Mucosa of descending colon (tissue), 3 donors: ENCODE measurements at places on chromosomes 4 and X.

- DNase-seq = no peak
These were observed 115.7 kb upstream of the LSM6 start for GRCh38 chr4:146059865-146060264.

GRCh38 chrX:153708415-153708814 lies 15.8 kb downstream of the BCAP31 start:
- DNase-seq = peak; percentile 78

DNA sequence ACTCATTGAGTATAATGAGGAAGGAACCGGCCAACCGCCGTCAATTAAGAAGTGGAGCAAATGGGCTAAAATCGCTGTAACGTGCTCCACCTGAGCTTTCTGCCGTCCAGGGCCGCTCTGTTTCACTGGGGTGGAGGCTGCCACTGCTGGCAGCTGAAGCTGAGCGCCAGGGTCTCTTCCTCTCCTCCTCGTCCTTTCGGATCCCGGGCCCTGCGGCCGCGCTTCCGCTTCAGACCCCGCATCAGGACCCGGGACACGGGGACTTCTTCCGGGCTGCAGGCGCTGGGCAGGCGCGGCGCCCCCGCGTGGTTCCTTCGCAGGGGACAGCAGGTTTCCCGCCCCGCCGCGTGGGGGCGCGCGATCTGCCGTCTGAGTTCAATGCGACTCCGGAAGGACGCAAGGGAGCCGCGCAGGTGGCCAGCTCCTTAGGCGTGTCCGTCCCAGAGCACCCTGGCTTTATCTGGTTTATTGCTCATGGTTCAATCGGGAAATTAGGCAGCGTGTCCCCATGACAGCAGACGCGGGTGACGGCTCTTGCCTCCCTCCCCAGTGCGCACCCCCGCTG lies 519.8 kb downstream of the TRIML1 start:
- no peak for DNase-seq

- no peak for DNase-seq
These were observed 20.1 kb downstream of the STX18 start for GRCh38 chr4:4521731-4522130.

GRCh38 chr4:183014361-183015084 lies 84.5 kb upstream of the WWC2 start:
- no peak for DNase-seq

- no peak for DNase-seq
These were observed 9.0 kb downstream of the PDGFC start for GRCh38 chr4:156962528-156962974.

GRCh38 chr4:154614306-154614705 lies 1.9 kb upstream of the FGG start:
- DNase-seq = no peak

DNA sequence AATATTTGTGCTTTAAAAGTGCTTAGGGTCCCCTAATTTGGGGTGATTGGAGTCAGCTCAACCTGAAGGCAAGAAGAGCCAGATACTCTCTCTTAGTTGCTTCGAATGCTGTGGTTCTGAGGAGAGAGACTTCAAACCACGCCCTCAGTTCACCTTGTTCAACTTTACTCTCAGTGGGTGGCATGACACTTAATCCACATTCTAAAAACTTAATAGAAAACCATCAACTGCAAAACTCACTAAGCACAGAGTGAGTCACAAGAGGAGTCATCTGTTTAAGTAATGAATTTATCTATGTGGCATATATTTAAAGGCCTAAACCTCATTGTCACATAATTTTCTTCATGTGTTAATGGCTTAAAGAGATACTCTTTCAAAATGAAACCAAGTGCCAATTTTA lies 99.5 kb upstream of the SLC4A4 start:
- no peak for DNase-seq

DNA sequence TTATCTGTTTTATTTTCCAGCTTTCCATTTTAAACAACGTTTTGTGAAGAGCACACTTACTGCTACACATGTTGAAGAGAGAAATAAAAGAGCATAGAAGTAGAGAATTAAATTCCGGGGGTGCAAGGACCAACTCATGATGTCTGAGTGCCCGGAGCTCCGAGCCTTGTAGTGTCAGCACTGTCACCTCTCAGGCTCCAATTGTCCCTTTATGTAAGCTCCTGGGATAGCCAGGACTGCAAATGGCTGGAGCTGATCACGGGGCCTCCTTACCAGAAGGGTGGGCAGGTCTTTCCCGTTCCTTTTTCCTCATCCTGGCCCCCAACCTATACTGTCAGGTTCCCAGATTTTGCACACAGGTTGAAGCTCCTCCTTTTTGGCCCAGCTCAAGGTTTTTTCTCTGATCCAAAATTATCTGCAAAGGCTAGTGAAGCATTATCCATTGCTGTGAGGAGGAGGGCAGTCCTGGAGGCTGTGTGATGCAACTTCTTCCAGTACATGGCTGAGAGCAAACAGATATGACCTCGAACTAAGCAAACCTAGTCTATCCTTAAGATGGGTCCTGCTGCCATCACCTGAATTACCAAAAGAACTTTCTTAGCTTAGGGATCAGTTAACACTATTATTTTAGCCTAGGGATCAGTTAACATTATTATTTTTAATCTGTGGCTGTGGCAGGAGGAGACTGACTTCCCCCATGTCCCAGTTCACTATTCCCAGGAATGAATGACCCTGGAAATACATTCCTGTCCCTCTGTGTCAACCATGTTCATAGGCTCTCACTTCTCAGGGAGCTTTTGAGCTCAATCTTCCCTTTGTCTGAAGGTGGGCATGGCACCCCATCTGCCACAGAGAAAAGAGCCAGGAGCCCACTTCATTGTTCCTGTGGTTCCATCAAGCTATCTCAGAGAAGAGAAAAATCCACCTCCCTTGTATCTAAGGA lies at the start of gene FGG:
TSS of gene FGG (minus strand) at position 185 of the 943 bp plus-strand sequence. CDS start at position 138, 47 bp downstream.
- no peak for DNase-seq

DNA sequence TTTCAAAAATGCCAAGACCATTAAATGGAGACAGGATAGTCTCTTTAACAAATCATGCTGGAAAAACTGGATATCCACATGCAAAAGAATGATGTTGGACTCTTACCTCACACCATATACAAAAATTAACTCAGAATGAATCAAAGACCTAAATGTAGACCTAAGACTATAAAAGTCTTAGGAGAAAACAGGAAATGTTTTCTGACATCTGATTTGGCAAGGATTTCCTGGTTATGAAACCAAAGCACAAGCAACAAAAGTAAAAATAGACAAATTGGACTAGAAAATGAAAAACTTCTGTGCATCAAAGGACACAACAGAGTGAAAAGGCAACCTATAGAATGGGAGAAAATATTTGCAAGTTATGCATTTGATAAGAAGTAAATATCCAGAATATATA lies 37.6 kb downstream of the ARFIP1 start:
- no peak for DNase-seq

GRCh38 chrX:12021698-12022097 lies 116.6 kb upstream of the FRMPD4 start:
- DNase-seq = no peak

DNA sequence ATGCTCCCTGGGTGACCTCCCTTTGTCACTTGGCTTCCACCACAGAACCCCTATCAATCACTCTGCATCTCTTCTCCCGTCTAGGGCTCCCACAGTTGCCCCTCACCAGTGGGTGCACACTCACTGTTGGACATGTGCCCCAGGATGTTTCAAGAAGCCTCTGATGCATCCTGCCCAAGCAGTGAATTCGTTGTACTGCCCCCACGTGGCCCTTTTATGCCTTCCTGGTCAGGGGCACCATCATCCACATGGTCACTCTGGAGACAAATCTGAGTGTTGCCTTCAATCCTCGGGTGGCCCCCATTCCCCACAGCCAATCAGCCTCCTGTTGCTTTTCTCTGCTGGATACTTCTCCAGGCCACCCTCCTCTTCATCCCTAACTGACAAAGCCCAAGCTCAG lies 12.2 kb downstream of the ITIH6 start:
- no peak for DNase-seq

DNA sequence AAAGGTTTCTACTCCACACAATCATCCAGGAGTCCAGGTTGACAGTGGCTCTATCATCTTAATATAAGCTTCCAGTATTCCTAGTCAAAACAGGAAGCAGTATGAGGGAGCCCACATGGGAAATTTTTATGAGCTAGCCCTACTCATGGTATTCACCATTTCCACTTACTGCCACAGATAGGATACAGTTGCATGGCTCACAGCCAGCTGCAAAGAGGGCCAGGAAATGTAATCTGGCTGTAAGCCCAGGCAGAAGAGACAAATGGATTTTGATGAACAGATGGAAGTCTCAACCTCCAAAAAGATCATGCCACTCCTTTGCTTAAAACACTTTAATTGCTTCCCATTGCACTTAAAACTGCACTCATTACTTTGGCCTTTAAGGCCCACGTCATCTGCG lies 150.6 kb downstream of the ADAMTS3 start:
- DNase-seq = peak; percentile 12

DNA sequence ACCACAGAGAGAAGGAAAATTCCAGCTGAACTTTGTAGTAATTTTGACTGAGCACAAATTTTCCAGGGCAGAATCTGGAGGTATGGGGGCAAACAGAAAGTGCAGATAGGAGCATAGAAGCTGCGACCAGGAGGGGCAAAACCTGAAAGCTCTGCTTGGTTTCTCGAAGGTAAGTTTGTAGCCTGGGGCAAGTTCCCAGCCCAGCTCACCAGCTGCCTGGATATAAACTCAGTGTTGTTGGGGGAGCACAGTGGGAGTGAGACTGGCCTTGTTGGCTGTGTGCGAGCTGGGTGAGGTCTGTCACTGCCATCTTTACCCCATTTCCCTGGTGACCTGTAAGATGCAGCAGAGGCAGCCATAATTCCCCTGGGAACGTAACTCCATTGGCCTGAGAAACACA lies 213.5 kb upstream of the POF1B start:
- DNase-seq = no peak

GRCh38 chrX:132153166-132153565 lies 25.3 kb upstream of the FRMD7 start:
- no peak for DNase-seq

GRCh38 chr4:4655901-4656300 lies 114.1 kb upstream of the STX18 start:
- no peak for DNase-seq

DNA sequence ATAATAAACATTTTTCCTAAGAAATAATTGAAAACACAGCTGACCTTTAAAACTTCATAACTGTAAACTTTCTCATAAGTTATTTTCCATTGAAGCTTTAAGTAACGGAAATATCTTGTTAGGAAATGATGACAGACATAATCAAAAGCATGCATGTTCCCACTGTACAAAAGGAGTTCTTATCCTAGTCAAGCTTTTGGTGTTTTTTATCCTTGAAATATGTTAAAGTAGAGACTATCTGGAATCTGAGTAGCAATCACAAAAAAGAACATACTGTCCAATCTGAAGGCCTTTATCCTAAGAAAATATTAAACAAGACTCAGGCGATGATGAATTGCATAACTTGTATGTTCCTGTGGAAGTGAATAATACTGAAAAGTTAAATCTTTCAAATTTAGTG lies 14.4 kb downstream of the GEMIN8 start:
- DNase-seq = no peak

DNA sequence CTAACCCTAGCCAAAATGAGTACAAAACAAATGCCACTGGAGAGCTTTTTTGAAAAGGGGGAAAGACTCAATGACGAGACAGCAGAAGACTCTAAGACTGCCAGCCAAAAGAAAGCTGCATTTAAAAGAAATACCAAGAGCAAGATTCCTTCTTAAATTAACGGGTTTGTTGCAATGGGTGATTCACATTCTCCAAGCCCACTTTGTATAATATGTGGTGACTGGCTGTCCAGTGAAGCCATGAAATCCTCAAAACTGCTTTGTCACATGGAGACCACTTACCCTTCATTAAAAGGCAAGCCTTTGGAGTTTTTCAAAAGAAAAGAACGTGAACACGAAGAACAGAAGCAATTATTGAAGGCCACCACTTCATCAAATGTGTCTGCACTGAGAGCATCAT lies 68.2 kb downstream of the MRPL1 start:
- DNase-seq = no peak

DNA sequence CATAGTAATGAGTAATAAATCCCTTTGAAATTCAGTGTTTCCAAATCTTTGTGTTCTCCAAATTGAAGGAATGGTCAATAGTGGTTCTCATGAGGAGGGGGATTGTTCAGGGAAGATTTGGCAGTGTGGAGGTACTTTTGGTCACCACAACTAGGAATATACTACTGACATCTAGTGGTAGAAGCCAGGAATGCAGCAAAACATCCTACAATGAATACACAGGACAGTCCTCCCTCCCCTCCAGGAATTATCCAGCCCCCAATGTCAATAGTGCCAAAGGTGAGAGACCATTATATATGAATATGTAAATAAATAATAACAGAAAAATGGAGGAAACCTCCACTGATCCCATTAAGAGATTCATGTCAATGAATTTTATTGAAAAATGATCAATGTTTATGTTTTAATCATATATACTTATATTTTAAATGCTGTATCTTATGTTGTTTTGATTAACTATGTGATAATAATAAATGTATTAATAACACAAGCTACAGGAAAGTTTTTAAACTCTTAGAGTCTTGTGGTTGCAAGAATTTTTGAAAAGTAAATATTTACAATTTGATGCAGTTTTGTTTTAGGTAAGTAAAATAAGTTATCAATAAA lies 14.4 kb upstream of the FAM9A start:
- no peak for DNase-seq

GRCh38 chr4:185931986-185932385 lies 120.0 kb upstream of the SORBS2 start:
- DNase-seq = no peak

- no peak for DNase-seq
These were observed 27.7 kb downstream of the ATP7A start for GRCh38 chrX:77938083-77938680.

DNA sequence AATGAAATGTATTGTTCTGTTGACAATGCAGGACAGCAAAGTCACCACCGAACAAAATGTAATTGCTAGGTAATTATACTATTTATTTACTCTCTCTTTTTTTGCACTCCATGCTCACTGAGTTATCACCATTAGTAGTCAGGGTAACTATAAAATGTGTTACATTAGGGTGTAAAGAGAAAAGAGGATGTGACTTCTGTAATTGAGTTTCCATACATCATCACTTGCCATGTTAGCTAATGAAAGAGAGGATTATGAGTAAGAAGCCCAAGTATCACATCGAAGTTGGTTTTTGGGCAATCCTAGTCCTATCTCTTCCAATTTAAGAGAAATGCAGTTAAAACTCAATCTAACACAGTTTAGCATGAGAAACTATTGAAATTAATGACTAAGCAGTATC lies 7.6 kb downstream of the ZXDA start:
- no peak for DNase-seq

GRCh38 chr4:138438608-138439007 lies 196.5 kb upstream of the SLC7A11 start:
- DNase-seq = no peak

GRCh38 chr4:76525751-76526150 lies 90.7 kb downstream of the SHROOM3 start:
- DNase-seq = no peak

- no peak for DNase-seq
These were observed 917.2 kb downstream of the DMD start for GRCh38 chrX:32293962-32294700.

DNA sequence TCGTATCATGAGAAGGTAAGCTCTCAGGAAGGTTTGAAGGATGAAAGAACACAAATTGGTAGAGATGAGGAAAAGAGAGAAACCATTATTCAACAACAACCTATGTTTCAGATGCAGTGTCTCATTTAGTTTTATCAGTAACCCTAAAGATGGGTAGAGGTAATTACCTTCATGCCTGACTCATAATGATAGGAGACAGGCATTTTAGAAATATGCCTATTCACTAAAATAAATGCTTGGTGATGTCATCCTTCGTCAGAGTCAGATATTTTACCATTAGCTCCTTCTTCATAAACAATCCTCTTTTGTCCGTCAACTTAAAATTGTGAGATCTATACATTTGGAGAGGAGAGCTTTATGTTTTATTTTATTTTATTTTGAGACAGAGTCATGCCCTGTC lies 21.5 kb upstream of the RNF150 start:
- DNase-seq = no peak
